Fibroblast of skin of right biceps (primary cell): ENCODE measurements at places on chromosomes 4 and X.

DNA sequence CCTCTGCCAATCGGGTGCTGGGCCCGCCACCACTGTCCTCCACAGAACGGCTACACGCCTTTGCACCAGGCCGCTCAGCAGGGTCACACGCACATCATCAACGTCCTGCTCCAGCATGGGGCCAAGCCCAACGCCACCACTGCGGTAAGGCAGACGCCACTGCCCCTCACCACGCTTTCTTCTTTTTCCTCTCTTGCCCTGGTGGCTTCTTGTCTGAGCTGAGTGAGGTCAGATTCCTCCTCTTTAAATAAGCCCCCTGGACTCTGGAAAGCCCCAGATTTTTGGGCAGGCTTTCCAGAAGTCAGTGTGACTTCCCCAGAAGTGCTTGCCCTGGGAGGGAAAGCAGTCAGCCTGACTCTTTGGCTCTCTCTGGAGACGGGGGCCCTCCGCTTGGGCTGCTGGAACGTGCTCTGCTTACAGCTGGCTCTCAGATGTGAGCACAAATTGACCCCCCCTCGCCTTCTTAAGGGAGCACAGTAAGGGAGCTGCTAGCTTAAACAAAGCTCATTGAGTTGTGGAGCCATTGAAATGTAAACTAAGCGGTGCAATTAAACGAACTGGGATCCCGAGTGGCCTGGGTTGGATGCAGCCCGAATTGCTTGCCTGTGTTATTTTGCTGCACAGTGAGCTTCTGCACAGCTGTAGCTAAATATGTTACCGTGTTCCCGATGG, 243.1 kb downstream of the ANK2 start:
- DNase-seq, result peak; percentile 44

DNA sequence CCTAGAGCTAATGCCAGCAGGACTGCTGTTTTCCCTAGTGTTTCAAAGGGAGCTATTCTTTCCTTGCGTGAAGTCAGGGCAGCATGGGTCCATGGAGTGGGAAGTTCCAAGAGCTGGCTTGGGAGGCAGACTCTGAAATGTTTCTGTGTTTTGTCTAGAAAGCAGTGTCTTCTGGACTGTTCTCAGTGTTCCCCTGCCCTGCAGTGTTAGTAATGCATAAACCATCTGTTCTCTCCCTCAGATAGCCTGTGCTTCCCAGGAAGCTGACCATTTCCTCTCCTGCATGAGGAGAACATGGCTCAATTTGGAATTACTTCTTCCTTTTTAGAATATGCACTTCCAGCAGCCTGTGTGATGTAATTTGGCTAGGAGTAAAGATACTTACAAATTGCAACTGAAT, 116.7 kb upstream of the CXCL13 start:
- no peak for DNase-seq

DNA sequence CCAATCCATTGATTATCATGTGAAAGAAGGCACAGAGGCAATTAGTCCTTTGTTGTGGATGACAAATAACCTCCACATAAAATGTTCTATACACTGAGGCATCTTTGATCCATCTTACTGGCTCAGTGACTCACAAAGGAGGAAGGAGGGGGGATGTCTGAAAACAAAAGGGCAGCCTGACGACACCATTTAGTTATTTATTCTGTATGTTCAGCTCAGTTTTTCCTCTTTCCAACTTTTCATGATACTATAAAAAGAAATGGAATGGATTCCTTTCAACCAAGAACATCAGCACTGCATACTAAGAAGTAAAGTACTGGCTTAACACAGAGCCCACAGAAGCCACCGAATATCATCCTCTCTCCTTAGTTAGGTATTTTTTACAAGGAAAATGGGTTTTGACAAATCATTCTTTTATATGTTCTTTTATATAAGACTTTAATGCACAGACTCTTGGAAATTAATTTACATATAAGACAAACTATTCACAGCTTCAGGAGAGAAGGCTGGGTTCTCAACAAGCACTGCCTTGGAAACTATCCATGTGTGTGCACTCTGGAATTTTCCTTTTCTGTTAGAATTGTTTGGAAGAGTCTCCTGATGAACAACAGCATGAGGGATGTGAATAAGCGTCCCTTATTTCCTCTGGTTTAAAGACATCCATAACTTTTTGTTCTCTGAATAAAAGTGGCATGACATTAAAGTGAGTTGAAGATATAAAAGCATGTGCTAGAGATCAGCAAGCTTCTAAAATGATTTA, 135.6 kb downstream of the TSPAN5 start:
- DNase-seq, result peak; percentile 96

- no peak for DNase-seq
Measured at GRCh38 chr4:53721263-53721662, 130.0 kb upstream of the LNX1 start.

GRCh38 chrX:21734175-21734574, 23.7 kb downstream of the SMPX start:
- DNase-seq, result no peak

DNA sequence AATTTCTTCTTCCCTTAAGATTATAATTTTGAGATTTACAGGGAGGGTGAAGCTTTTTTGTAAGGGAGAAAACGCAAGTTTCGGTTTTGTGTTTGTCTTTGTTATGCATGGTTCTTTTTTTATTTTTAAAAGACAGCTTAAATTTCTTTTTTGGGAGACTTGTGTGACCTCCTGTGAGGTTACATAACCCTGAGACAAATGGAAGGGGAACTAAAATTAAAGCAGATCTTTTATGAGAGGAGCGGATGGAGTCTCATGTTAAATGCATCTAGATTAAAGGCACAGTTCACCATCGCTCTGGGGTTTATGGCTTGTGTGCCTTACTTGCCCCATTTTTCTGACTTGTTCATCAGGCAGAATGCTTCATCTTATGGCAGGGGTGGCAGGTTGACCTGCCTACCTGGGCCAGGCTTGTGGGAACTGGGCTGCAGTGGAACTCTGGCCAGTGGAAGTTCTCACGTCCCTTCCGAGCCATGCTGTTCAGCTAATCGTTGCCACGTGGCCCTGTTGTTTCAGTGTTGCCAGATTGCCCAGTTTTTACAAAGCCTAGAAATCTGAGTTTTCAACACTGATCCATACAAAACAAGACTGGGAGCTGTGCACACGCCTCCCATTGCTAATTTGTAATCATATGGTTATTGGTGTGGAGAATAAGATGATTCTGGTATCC, 291.8 kb downstream of the ARHGAP10 start:
- no peak for DNase-seq

GRCh38 chr4:85557016-85557901, 82.3 kb downstream of the ARHGAP24 start:
- DNase-seq, result no peak

- no peak for DNase-seq
Measured at GRCh38 chr4:98544141-98544817, 114.1 kb downstream of the TSPAN5 start.

DNA sequence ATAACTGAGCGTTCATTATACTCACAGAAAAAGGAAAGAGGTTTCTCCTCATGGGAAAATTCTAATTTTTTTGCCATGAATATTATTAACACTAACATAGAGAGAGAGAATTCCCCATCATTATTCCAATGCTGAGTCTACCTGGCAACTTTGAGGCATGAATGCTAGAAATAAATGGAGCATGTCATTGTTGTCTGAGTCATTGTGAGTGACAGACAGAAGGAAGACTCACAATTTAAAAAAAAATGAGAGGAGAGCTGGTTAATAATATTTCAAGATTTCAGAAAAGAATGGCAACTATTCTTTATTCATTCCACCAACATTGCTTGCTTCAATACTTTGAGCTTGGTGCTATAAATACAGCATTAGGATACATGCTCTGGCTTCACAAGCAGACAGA, 170.4 kb upstream of the HS3ST1 start:
- DNase-seq, result no peak

GRCh38 chr4:159420162-159421057, 317.5 kb downstream of the RAPGEF2 start:
- no peak for DNase-seq

- peak; percentile 50 for DNase-seq
Measured at GRCh38 chrX:93673869-93674271, at the start of gene FAM133A. FAM133A (plus strand) TSS chrX:93674206; CDS start chrX:93709420, 35,214 bp downstream.

DNA sequence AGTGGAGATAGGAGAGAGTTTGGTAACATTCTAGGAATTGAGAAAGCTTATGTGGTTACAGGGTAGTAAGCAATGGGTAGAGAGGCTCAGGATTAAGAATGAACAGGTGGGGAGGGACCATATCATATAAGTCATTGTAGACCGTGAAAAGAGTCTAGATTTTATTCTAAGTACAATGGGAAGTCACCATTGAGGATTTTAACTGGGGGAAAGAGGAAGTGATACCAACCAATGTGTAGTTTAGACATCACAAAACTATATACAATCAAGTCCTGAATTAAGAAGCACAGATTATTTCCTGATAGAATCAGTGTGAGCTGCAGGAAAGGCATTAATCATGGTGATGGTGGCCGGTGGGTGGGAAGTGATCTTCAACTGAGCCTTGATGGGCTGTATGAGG, 178.3 kb upstream of the ZIC3 start:
- DNase-seq, result no peak

- DNase-seq, result no peak
Measured at GRCh38 chr4:147965056-147965455, 233.2 kb downstream of the ARHGAP10 start.

- DNase-seq, result no peak
Measured at GRCh38 chr4:1318046-1318375, 28.3 kb downstream of the MAEA start.

DNA sequence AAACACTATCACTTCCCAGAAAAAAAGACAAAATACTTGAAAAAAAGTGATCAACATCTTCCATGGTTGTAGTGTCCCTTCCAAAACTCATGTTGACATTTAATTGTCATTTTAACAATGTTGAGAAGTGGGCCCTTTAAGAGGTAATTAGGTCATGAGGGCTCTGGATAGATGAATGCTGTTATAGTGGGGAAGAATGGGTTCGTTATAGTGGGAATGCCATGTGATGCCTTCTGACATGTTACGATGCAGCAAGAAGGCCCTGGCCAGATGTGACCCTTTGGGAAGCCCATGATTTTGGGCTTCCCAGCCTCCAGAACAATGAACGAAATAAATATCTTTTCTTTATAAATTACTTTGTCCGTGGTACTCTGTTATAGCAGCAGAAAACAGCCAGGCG, 4.0 kb upstream of the SLC10A6 start:
- no peak for DNase-seq

DNA sequence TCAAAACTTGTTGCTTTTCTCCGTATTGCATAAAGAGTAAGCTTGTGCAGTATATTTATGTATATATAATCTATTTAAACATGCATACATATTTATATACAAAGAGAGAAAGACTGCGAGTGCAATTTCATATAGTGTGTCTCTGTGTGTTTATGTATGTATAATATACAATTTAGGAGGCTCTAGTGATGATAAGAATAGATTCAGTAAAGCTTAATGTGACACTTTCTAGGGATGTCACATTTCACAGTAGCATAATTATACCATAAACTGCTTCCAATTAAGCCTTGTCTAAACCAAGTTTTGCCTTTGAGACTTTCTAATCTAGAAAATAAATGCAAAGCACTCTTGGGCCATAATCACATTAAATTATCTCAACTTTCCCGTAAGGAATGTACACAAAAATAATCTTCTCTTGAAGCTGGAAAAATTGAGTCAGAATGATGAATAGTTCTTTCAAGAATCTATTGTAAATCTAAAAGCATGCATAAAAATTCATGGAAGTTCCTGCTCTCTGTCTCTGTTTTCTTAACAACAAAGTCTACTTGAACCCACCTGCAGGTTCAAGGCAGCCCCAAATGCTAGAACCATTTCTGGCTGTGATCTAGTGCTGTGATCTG, 114.1 kb upstream of the NPY2R start:
- DNase-seq, result peak; percentile 21

DNA sequence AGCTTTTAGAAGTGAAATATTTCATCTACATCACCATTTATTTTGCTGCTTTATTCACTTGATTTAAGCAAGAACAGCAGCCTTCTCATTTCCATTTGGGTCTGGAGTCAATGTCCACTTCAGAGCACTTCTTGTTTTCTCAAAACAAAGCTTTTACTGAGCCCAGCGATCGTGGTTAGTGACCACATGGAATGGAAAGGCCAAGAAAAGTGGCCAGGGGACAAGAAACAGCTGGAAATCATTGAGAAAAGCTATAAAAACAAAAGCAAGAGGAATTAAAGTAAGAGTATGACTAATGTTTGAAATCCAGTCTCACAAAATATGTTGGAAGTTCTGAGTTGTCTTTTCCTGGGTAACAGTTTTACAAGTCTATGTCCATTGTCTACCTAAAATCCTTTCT, 328.4 kb upstream of the INTU start:
- DNase-seq, result peak; percentile 34

GRCh38 chr4:186536285-186536684, 19.1 kb downstream of the MTNR1A start:
- DNase-seq, result no peak

DNA sequence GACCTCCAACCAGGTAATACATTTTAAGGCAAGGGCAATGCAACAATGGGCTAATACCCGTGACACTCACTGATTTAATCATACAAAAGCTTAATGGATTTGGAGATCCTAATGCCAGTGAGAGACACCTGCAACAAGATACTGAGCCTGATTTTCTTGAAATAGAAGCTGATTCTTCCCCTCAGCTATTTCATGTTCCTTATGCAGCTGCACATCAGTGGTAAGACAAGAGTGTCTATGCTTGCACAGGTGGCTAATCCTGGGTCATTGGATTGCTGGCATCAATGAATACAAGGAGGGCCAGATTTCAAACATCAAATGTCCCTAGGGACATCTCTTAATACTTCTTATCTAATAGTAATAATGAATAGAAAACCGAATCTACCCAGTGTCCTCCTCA, 139.7 kb downstream of the PPARGC1A start:
- no peak for DNase-seq

GRCh38 chr4:96312046-96312685, 472.3 kb downstream of the PDHA2 start:
- no peak for DNase-seq

DNA sequence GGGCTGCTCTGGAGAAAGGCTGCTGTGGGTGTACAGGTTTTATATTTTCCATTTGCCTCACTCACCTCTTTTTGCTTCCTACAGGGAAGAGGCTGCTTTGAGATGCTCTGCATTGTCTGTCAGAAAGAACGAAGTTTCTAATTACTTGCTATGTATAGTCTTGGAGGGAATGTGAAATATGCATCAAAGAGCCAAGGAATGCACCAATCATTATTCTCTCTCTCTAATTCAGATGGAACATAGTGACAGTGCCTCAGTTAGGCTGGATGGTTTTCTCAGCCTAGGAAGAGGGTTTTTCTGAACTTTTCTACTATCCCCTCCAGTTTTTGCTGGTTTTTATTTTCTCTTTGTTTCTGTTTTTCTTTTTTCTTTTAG, 106.8 kb upstream of the SLC4A4 start:
- peak; percentile 69 for DNase-seq

- DNase-seq, result peak; percentile 18
Measured at GRCh38 chr4:1233641-1234308, 15.2 kb downstream of the CTBP1 start.

- DNase-seq, result peak; percentile 51
Measured at GRCh38 chrX:31708116-31708515, 636.3 kb upstream of the FTHL17 start.
